ENCODE measurements at places on chromosomes 1 and 21.

GRCh38 chr21:39650801-39651200 is 38.1 kb downstream of the B3GALT5 start:
- no peak for DNase-seq

- no peak for DNase-seq
Observed at GRCh38 chr1:42141978-42142377, 11.2 kb upstream of the GUCA2B start.

GRCh38 chr21:15241997-15242736 is 177.4 kb upstream of the NRIP1 start:
- DNase-seq, result no peak

- DNase-seq, result no peak
Observed at GRCh38 chr1:227167276-227168101, 150.8 kb downstream of the CDC42BPA start.

- no peak for DNase-seq
Observed at GRCh38 chr1:218874313-218874712, 299.4 kb upstream of the LYPLAL1 start.

GRCh38 chr1:232793944-232794343 is 11.3 kb upstream of the MAP10 start:
- DNase-seq, result no peak

DNA sequence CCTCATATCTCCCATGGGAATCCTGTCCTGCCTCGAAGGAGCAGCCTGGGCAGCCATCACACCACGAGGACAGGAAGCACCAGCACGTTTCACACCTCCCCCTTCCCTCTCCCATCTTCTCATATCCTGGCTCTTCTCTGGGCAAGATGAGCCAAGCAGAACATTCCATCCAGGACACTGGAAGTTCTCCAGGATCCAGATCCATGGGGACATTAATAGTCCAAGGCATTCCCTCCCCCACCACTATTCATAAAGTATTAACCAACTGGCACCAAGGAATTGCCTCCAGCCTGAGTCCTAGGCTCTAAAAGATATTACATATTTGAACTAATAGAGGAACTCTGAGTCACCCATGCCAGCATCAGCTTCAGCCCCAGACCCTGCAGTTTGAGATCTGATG is 8.7 kb downstream of the SLAMF8 start:
- DNase-seq, result no peak

- no peak for DNase-seq
Observed at GRCh38 chr1:212684521-212685090, 15.0 kb downstream of the BATF3 start.

DNA sequence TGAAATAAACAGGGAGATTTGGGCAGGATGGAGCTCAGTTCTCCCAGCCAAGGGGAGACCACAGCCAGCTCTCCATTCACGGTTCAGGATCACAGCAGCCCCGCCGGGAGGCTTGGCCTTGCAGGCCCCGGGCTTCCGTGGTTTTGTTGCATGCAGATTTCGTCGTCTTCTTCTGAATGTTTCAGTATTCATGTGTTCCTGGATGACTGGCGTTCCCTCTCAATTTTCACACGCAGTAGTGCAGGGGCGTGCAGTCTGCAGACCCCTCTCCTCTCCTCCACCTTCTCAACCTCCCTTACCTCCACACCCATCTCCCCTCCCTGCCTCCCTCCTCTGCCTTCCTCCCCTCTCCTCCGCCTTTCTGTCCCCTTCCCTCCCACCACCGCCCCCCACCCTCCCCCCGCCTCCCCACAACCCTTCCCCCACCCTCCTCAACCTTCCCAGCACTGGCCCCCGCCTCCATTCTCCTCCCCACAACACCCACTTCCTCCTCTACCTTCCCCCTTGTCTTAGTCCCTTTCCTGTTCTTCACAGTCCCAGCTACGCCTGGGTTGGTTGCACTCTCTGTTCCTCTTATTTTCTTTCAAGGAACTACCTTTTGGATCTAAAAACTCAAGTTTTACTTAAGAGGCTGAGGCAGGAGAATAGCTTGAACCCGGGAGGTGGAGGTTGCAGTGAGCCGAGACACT is 8.4 kb upstream of the SLC19A1 start:
- DNase-seq, result no peak

- DNase-seq, result no peak
Observed at GRCh38 chr1:226972931-226973330, 32.8 kb downstream of the COQ8A start.

DNA sequence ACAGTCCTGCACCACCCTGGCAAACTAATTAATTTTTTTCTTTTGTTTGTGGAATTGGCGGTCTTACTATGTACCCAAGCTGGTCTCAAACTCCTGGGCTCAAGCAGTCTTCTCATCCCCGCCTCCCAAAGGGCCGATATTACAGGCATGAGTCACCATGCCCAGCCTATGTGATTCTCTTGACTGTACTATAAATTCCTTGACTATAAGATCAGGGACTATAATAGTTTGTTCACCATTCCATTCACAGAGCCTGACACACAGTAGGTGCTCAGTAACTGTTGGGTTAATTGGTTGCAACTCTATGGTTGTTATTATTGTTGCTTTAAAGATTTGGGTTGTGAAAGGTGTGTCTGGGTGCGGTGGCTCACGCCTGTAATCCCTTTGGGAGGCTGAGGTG is 17.2 kb downstream of the DAP3 start:
- DNase-seq, result no peak

- DNase-seq, result no peak
Observed at GRCh38 chr1:193568512-193568911, 382.1 kb upstream of the B3GALT2 start.

DNA sequence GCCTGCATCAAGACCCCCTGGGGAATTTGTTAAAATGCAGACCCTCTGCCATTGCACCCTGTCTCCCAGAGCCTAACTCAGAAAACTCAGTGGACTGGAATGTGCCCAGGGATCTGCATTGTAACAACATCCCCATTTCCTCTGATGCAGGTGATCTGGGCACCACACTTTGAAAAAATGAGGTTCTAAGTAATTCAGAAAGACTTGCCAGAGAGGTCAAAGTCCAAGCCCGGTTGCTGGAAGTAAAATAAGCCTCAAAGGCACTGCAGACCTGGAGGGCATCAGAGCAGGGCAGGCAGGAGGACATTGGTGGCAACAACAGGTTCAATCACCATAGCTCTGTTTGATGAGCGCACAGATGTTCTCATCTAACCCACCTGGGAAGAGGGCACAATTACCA is 90.7 kb downstream of the SYT2 start:
- DNase-seq, result no peak

DNA sequence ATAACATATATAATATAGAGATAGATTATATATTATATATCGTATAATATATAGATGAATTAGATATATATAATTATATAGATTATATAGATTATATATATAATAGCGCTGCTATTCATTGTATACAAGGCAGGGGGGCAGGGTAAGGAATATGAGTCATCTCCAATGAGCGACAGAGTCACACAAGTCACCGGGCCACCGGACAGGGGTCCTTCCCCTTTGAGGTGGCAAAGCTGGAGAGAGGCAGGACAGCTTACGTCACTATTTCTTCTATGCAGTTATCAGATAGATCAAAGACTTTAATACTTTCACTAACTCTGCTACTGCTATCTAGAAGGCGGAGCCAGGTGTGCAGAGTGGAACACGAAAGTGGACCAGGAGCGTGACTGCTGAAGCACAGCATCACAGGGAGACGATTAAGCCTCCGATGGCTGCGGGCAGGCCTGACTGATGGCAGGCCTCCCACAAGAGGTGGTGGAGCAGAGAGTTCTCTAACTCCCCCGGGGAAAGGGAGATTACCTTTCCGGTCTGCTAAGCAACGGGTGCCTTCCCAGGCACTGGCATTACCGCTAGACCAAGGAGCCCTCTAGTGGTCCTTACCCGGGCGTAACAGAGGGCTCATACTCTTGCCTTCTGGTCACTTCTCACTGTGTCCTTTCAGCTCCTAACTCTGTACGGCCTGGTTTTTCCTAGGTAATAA is 2154.7 kb downstream of the MRPL39 start:
- no peak for DNase-seq

- no peak for DNase-seq
Observed at GRCh38 chr1:42852608-42852980, 6.2 kb downstream of the ZNF691 start.

- DNase-seq, result no peak
Observed at GRCh38 chr1:41795205-41795762, 123.4 kb downstream of the HIVEP3 start.

DNA sequence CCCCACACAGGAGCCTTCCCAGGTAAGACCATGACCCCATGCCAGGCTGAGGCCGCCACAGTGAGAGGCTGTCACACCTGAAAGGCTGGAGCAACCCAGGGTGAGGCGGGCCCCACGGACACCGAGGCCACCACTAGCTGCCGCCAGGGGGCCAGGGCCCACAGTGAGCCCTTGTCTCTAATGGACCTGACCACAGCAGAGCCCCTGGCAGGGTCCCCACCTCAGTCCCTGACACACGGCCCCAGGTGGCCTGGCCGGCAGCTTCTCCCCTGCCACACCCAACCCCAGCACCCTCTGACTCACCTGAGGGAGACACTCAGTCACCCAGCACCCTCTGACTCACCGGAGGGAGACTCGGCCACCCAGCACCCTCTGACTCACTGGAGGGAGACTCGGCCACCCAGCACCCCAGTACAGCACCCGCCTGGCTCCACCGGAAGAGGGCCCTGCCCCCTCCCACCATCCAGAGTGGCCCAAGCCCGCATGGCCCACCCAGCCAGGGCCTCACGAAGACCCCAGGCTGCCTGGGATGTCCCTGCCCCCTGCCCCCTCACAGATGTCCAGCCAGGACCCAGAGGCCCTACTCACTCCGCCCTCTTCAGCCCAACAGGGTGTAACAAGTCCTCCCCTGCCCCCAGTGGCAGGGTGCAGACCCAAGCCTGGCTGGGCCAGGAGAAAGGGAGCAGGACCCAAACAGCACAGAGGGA is 4.4 kb downstream of the DVL1 start:
- no peak for DNase-seq
